ENCODE measurements at places on chromosomes 5 and 9.

GRCh38 chr5:124262991-124263571 is 483.4 kb downstream of the ZNF608 start:
- no peak for DNase-seq

DNA sequence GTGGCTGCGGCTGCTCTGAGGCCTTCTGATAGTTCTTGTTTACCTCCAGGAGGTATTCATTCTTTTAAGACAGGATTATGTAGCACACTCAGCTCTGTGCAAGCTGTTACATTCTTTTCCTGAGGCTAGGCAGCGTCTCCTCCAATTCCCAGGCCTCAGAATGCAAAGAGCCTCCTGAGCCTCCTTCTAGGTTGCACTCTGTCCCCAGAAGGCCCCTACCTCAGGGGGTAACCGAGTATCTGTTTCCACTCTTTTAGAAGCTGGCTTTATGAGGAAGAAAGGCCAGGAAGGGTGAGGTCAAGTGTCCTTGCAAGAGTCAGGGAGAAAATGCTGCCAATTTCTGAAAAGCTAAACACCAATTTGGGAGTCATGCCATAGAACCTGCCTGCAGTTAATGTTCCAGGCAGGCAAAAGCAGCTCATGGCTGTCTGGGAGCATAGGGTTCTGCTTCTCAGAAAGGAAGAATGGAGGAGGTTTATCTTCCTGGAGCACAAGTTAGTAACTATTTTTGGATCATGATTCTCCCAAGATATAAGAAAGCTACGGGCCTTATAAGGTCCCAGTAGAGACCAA is 178.9 kb downstream of the SEMA6A start:
- no peak for DNase-seq

GRCh38 chr5:124572971-124573370 is 173.5 kb downstream of the ZNF608 start:
- DNase-seq, result no peak

- no peak for DNase-seq
Observed at GRCh38 chr9:20930836-20931235, 100.6 kb downstream of the HACD4 start.

DNA sequence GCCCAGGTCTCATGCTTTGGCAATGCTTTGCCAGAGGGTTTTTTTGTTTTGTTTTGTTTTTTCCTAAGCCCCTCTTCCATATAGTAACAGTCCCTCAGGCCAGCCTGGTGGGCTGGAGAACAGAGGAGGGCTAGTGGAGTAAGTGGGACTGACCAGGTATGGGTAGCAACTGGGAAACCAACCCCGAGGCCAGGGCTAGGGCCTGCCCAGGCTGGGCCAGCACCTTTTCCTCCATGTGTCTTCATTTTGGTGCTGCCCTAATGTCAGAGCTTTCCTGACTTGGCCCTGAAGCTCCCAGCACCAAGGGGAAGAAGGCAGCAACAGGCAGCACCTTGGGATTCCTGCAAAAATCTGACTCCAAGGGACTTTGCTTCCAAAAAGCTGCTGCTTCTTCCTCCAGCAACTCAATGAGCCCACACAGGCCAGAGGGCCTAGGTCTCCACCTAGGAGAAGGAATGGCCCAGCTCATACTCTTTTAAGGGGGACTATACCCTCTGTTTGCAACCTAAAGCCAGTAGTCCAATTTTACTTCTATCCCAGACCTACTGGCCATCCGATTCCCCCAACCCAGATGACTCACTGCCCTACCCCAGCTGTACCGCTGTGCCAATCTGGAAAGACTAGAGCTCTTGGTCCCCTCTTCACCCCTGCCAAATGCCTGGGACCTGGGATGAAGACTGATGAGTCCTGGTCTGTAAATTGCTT is 105.1 kb downstream of the PSD2 start:
- DNase-seq, result no peak
